ENCODE measurements at places on chromosomes 12 and 14. TPM values are rescaled to one million over a fixed set of nuclear protein-coding genes. Genes with fewer than 3 reads are reported as not detected.

DNA sequence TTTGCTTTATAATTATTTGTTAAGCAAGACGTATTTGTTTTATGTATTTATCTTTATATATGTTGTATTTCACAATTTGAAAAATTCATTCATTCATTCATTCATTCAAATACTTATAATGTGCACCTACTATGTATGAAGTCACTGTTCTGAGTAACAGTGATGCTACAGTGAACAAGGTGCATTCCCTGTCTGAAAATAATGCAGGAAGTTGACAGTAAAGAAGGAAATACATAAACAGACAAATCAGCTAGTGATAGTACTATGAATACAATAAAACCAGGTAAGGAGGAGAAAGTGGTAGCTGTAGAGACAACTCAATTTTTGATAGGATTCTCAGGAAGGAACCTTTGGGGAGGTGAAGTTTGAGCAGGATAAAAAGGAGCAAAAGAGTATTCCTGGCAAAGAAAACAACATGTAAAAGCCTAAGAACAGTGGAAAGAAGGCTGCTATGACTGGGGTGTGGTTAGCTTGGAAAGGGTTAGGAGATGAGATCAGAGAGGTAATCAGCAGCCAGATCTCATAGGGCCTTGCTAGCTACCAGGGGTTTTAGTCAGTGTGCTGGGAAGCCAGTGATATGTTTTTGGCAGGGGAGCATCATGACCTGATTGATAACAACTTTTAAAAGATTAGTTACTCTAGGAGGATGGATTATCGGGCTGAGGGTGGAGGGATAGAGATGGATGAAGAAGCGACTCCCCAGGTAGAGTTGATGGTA, 17.4 kb downstream of the BICDL1 start:
- no peak overlapping the region for H3K4me3 ChIP-seq
- H3K4me1 ChIP-seq = no peaks in the 10 kb centered on the region
- H3K27me3 ChIP-seq = peaks cover 7% of the 10 kb centered on the region

HCAR3 gene
- not detected for total RNA-seq

PLA2G1B gene
- total RNA-seq = not detected

SMOC1 gene
- total RNA-seq = 25.7 TPM
